ENCODE measurements at places on chromosomes 4 and X.

- no peak for DNase-seq
Observed at GRCh38 chrX:69182818-69183380, 17.6 kb upstream of the PJA1 start.

GRCh38 chrX:115344885-115345614, 55.5 kb downstream of the LUZP4 start:
- DNase-seq, result no peak

- DNase-seq, result no peak
Observed at GRCh38 chrX:133410550-133410949, 4.7 kb downstream of the GPC4 start.

GRCh38 chr4:157674699-157675098, 454.2 kb downstream of the GRIA2 start:
- no peak for DNase-seq

- DNase-seq, result no peak
Observed at GRCh38 chr4:56512166-56512565, 6.6 kb downstream of the ARL9 start.

DNA sequence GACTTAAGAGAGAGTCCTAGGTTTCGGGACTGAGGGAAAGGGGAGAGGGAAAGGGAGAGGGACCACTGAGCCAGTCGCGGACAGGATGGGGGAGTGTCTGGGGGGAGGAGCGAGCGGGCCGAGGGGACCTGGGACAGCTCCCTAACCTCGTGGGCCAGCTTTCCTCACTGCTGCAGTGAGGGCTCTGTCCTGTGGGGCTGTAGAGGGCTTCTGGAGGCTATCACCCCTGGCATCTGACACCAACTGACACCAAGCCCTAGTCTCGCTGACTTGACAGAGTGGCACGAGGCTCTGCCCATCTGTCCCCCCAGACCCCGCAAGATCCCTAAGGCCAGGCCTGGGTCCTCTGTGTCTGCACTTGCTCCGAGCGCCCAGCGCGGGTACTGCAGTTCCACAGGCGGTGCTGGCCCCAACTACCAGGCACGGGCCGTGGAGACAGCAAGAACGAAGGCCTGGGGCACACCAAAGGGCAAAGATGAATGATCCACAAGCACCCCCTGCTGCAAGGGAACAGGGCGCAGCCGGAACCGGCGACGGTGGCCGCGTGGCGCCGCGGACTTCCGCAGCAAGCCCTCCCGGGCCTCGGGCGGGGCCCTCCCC, 465 bp downstream of the HAUS7 start:
- DNase-seq, result peak; percentile 21

GRCh38 chr4:156476359-156476758, 495.2 kb downstream of the PDGFC start:
- no peak for DNase-seq
